ENCODE measurements at places on chromosomes 6 and 20. TPM values are rescaled to one million over a fixed set of nuclear protein-coding genes. Genes with fewer than 3 reads are reported as not detected.

- no peak for DNase-seq
Measured at GRCh38 chr6:104940238-104940892, 16.5 kb upstream of the LIN28B start.

GRCh38 chr20:11274141-11274594, 600.4 kb upstream of the JAG1 start:
- no peak for DNase-seq

- DNase-seq, result no peak
Measured at GRCh38 chr6:140040396-140040795, 665.9 kb upstream of the CITED2 start.

GRCh38 chr20:2874456-2874855, 1.2 kb downstream of the PTPRA start:
- no peak for DNase-seq

- no peak for DNase-seq
Measured at GRCh38 chr6:130928158-130928912, 101.1 kb downstream of the SMLR1 start.

DNA sequence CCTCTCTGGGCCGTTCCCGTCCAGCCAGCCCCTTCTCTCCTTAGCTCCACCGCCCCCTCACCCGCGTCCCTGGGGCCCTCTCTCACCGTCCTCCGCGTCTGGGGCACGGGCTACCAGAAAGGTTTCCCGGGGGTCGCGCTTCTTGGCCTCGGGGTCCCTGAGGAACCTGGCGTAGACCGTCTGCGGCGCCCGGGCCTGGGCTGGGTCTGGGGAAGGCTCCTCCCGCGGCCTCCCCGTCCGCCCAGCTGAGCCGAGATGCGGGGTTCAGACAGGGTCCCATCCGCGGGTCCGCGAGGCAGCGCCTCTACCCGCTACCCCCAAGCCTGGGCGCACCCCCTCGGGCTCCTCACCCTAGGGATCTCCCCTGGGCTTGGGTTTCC, 1.1 kb downstream of the TULP1 start:
- no peak for DNase-seq

DNA sequence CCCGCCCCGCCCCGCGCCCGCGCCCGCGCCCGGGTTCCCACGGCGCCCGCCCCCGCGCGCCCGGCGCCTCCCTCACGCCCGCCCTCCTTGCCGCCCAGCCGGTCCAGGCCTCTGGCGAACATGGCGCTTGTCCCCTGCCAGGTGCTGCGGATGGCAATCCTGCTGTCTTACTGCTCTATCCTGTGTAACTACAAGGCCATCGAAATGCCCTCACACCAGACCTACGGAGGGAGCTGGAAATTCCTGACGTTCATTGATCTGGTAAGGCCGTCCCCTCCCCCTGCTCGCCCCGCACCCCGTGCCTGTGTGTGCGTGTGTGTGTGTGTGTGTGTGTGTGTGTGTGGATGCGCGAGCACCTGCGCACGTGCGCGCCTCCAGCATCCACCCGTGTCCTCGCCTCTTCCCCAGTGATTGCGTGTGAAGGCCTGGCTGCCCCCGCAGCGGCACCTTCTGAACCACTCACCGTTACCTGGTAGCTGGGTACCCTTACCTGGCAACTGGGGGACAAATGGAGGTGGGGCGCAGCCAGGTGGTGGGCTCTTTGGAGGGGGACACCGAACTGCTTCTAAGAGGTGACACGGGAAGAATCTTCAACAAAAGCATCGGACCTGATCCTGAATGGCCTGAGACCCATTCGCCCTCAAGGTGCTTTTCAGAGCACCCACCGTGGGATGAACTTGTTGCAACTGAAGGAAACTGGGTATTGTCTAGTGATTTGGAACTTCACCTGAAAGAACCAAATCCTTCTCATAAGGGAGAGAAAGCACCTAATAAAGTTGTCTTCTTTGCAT, at the start of gene AIG1:
Gene AIG1 (plus strand): TSS at position 84 of the 791 bp plus-strand sequence. CDS start 37 bp downstream, at position 121.
- DNase-seq, result no peak

- DNase-seq, result no peak
Measured at GRCh38 chr6:125913864-125914351, 42.7 kb upstream of the HINT3 start.

GRCh38 chr6:74598462-74599393, 607.1 kb downstream of the COL12A1 start:
- DNase-seq, result no peak

The HTR1E gene
- not detected for total RNA-seq

The SIGLEC1 gene
- total RNA-seq, result 12.3 TPM

The CEP43 gene
- 10.7 TPM for total RNA-seq

The MBOAT1 gene
- total RNA-seq, result 6.1 TPM

The SLC44A4 gene
- total RNA-seq, result not detected

The CNR1 gene
- 0.59 TPM for total RNA-seq

The BTNL2 gene
- total RNA-seq, result not detected
